ENCODE measurements at places on chromosomes 2 and 18.

GRCh38 chr2:127582863-127583861 is 47.7 kb downstream of the MYO7B start:
- DNase-seq, result no peak

DNA sequence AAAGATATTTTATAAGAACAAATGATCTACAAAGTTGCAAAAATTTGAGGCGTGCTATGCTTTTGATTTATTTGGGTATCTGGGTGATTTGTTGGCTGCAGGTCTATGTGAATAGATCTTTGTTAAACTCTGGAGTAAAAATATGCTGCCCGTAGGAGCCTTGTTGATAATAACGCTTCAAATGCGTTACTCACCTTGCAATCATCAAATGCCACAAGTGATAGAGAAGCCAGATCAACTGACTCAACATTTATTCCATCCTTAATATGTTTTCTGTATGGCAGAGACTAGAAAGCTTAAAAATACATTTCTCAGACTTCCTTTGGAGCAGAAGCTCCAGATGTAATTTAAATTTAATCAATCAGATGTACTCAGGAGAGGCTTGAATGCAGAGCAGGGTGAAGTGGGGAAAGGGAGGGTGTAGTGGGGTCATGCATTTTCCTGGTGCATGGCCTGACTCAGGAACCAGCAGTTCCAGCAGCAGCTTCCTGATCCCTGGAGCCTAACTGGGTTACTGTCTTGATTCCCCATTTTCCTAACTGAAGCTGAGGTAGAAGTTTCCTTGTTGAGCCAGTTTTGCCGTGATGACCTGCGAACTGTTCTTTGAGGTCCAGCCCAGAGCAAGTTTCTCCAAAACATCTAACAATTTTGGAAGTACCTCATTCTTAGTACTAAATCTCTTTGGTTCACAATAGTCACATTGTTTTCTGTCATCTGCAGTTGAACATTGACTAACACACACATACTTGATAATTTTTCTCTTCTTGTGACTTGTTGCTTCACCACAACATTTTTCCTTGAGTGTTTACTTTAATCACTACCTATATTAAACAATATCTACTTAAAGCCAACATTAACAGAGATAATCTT is 284.7 kb upstream of the CWC22 start:
- DNase-seq, result no peak

- DNase-seq, result no peak
Measured at GRCh38 chr2:40103163-40103562, 324.1 kb upstream of the THUMPD2 start.

GRCh38 chr2:235654103-235654813 is 160.4 kb downstream of the AGAP1 start:
- DNase-seq, result no peak

DNA sequence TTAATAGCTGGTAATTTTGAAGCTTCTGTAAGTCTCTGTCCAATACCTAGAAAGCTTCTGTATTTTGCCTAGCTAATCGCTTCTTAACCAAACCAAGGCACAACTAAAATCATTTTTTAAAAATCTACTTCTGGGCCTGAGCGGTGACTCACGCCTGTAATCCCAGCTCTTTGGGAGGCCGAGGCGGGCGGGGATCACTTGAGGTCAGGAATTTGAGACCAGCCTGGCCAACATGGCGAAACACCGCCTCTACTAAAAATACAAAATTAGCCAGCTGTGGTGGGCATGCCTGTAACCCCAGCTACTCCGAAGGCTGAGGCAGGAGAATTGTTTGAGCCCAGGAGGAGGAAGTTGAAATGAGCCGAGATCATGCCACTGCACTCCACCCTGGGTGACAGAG is 148.6 kb upstream of the FIGN start:
- DNase-seq, result no peak

DNA sequence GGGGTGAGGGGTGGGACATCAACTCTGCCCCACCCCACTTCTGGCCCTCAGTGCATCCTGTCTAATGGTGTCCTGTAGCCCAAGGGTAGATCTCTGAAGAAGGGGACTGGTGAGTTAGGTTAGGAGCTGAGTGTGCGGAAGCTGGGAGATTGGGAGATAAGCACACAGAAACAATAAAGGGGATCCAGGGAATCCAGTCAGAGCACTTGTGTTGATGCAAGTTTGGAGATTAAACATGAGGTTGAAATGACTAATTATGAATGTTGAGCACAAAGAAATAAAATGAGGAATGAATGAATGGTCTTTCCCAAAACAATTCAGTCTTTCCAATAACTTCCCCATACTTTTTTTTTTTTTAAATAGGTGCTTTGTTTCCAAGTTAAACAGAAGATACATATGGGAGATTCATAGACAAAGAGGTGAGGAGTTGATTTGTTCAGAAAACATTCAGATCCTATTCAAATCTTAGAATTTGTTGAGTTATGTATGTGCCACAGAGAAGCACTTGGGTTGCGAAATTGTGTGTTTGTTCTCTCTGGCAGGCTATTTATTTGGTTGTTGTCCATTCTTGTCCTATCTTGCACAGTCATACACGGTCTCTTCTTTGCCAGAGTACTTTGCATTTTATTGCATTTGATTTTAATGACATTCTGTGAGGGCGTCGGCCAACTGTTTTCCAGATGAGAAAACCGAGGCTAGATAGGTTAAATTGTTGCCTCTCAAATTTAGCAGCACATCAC is 31.6 kb upstream of the NABP1 start:
- no peak for DNase-seq

- DNase-seq, result no peak
Measured at GRCh38 chr18:26470011-26470637, 78.2 kb downstream of the KCTD1 start.

GRCh38 chr2:195601361-195601760 is 55.7 kb upstream of the SLC39A10 start:
- DNase-seq, result no peak

DNA sequence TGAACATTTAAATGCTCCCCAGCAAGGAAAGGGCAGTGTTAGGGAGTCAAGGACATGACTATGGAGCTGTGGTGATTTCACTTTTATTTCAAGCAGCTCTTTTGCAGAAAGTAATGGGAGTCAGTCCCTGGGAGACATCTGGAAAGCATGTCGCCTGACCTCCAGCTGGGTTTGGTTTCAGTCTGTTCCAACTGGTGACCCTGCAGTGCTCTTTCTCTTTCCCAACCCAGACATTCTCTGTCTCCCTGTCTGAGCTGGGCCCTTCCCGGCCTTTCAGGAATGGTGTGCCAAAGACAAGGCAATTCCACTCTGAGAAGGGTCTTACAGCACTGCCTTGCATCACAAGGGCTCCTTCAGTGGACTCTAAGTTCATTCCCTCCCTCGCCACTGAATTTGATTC is 323.2 kb downstream of the OSR1 start:
- no peak for DNase-seq

DNA sequence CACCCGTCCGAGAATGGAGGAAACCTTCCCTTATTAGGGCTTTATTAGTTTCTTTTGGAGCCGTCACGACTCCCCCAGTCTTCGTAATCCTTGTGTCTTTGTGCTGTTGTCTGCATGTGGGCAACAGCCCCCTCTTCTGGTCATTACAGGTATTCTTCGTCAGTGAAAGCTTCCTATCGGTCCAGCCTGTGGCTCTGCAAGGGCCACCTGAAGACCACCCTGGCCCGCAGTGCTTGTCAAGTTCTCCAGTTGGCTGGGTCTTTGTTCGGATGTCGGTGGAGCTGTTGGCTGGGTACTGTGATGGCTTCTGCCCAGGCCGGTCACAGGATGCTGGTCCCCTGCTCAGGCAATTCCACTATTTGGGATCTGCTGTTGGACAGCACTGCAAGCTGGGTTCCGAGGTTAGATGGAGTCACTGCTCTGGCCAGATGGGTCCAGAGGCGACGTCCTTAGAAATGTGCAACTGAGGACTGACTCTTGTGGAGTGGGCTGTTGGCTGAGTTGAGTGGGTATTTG is 19.2 kb downstream of the E2F6 start:
- DNase-seq, result peak; percentile 16

GRCh38 chr2:214629875-214630274 is 179.6 kb downstream of the BARD1 start:
- DNase-seq, result no peak

GRCh38 chr2:238883421-238883901 is 35.6 kb downstream of the TWIST2 start:
- no peak for DNase-seq

- DNase-seq, result no peak
Measured at GRCh38 chr2:147595200-147595599, 249.6 kb upstream of the ACVR2A start.

GRCh38 chr18:58064406-58064998 is 20.5 kb downstream of the NEDD4L start:
- no peak for DNase-seq

Data from stimulated activated CD8-positive, alpha-beta memory T cell treated with anti-CD3 and anti-CD28 coated beads, Interleukin-2, amount 100 ng/mL, for 1 hour (primary cell).